Temporal lobe (tissue), 4 donors: ENCODE measurements at places on chromosomes 12 and 14. TPM values are rescaled to one million over a fixed set of nuclear protein-coding genes. Genes with fewer than 3 reads are reported as not detected.

LARP4 gene
- 67.4 TPM for total RNA-seq

FGF6 gene
- total RNA-seq = not detected

MUCL1 gene
- not detected for total RNA-seq

CCDC177 gene
- 4.2 TPM for total RNA-seq

LGR5 gene
- total RNA-seq = under 0.01 TPM

CMTM5 gene
- total RNA-seq = 1.5 TPM

KCNC2 gene
- 16.5 TPM for total RNA-seq

KLHL33 gene
- total RNA-seq = 0.25 TPM

ARHGAP9 gene
- total RNA-seq = 0.25 TPM

PLEKHD1 gene
- total RNA-seq = 0.49 TPM

TEX52 gene
- total RNA-seq = not detected

SPRYD4 gene
- 1.5 TPM for total RNA-seq

CKB gene
- total RNA-seq = 249 TPM

DCN gene
- total RNA-seq = 46.7 TPM

ERP27 gene
- total RNA-seq = not detected

FAM181A gene
- 0.74 TPM for total RNA-seq

KLRC4 gene
- total RNA-seq = 0.25 TPM

MAP4K5 gene
- total RNA-seq = 76.7 TPM
